Stimulated activated CD4-positive, alpha-beta T cell treated with anti-CD3 and anti-CD28 coated beads, Interleukin-1b, Interleukin-23, amount 100 ng/mL, for 24 hours (primary cell): ENCODE measurements at places on chromosomes 12 and 14.

DNA sequence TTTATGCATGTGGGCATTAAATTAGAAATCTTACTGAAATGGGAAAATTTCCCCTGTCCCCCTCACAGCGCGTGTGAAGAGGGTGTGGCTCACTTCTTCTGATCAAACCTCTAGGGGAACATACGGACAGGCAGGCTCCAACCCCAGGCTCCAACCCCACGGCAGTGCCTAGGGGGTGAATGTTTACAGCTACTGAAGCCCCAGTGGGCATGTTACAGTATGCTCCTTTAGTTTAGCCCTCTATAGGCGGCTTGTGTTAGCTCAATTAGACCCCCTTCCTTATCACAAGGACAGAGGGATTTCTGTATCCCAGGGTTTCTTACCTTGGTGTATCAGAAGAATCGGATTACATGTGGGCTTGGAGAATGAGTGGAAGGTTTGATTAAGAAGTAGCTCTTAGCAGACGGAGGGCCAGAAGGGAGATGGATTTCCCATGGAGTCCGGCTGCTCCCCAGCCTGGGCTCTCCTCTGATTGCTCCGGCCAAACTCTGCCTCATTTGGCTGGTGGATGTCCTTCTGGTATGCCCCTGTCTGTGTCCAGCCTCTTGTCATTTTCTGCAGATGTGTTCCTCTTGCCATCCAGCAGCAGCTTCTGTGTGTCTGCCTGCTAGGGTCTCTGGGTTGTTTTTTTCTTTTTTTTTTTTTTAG lies 223.7 kb downstream of the TMTC2 start:
- DNase-seq = no peak

GRCh38 chr14:32702562-32702961 lies 236.1 kb upstream of the NPAS3 start:
- DNase-seq = no peak

GRCh38 chr14:67514650-67515385 lies 18.3 kb upstream of the PLEKHH1 start:
- no peak for DNase-seq

GRCh38 chr12:122793685-122794106 lies 19.3 kb downstream of the CCDC62 start:
- no peak for DNase-seq

- no peak for DNase-seq
Observed at GRCh38 chr12:111596985-111597830, 1.9 kb downstream of the ATXN2 start.

DNA sequence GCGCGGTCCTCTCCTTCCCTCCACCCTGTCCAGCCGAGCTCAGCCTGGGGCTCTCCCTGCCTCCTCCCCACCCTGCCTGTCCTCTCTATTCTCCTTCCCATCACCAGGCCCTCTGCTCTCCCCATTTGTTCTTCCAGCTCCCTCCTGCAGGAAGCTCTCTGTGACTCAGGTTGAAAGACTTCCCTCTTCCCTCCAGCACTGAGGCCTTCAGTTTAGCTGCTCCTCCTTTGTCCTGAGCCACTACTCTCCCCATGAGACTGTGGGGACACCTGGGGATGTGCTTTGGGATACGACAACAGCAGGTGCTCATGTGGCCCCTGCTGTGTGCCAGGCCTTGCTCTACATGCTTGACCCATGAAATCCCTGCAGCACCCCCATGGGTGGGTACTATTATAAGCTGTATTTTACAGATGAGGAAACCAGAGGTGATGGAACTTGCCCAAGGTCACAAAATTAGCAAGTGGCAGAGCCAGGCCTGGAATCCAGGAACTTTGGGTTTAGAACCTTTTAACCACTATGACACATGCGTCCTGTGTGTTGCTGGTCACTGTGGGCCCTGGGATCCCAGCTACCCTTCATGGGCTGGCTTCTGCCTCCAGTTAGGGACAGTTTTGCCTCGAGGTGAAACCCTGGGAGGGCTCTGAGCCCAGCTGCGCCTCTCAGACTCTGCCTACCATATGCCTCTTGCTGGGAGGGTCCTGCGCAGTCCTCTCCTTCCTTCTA lies 5.5 kb downstream of the KRT80 start:
- DNase-seq = no peak

DNA sequence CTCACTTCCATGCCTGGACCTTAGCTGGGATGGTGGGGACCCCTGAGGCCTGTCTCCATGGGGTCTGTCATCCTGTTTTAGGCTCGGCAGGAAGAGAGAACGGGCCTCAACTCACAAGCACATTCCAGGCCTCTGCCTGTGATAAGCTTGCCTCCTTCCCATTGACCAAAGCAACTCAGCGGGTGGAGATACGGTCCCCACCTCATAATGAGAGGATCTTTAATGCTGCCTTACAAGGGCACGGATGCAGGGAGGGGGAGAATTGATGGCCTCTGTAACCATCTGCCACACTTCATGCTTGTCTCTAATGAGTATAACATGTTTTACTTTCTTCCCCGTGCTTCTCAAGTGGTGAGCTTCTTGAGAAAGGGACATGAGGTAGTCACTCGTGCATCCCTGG lies 50.0 kb downstream of the GLT1D1 start:
- no peak for DNase-seq

DNA sequence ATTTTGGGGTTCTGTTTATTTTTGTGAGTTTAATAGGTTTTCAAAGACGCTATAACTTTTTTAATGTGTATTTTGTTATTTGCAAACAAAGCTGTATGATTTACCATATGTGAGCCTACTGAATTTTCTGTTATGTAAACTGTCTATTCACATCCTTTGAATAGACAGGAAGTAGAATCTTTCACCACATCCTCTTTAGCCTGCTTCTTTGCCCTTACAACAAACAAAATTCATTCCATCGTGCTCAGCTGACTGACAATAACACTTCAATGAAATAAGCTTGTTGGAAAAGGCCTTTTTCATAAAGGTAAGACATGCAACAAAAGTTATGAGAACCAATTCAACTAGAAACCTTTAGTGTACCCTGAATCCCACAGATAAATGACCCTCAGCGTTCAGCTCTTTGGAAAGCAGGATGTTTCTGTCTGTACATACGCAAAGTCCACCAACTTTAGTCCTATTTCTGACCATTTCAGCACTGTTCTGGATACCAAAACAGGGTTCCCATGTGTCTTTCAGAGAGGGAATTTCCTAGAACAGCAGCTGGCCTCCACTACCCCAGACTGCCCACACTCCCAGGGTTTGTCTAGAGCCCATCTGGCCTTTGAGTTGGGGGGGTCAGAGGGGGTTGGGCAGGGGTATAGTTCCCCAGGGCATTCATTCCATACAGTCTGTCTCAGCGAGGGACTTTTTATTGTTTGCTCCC lies 71.3 kb downstream of the DUSP6 start:
- DNase-seq = no peak

GRCh38 chr14:47466916-47467315 lies 208.5 kb downstream of the MDGA2 start:
- no peak for DNase-seq

GRCh38 chr12:7642287-7642686 lies 23.4 kb downstream of the APOBEC1 start:
- no peak for DNase-seq

DNA sequence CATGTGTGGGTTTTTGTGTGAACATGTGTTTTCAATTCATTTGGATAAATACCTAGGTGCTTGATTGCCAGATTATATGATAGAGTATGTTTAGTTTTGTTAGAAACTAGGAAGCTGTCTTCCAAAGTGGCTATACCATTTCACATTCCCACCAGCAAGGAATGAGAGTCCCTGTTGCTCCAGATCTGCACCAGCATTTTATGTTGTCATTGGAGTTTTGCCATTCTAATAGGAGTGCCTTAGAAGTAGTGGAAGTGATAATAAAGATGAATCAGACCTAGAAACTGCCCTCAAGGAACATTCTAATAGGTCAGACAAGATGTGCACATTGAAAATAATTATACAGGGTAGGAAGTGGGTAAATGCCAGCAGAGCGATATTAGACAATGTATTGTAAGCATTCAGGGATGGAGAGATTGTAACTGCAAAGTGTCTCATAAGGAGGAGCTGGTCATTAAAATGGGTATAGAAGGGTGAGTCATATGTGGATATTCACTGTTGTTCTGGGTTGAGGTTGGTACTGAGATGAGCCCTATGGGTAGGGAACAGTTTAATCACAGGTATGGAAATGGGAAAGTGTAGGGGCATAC lies 71.4 kb downstream of the MNAT1 start:
- no peak for DNase-seq

GRCh38 chr12:29270446-29270845 lies 110.5 kb downstream of the ERGIC2 start:
- DNase-seq = no peak

- no peak for DNase-seq
Observed at GRCh38 chr12:47763481-47764346, 5.0 kb upstream of the RAPGEF3 start.

- no peak for DNase-seq
Observed at GRCh38 chr12:54193434-54193833, 4.6 kb upstream of the SMUG1 start.

GRCh38 chr14:51258788-51259187 lies 18.7 kb downstream of the TMX1 start:
- DNase-seq = no peak

GRCh38 chr12:93892423-93893268 lies 215.5 kb downstream of the CRADD start:
- DNase-seq = no peak

DNA sequence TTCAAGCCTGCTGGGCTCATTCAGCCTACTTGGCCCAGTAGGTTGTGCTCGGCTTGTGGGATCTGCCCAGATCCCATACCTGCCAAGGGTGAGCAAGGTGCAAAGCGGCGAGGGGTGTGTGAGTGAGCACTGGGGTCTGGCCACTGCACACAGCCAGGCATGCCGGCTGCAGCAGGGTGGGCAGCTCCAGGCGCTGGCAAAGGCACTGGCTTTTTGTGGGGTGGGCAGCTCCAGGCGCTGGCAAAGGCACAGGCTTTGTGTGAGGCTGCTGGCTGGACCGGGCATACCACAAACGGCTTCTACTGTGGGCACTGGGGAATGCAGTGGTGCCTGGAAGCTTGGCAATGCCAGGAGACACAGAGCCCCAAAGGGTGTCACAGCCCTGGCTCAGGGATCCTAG lies 137.4 kb downstream of the SLC16A7 start:
- DNase-seq = no peak

DNA sequence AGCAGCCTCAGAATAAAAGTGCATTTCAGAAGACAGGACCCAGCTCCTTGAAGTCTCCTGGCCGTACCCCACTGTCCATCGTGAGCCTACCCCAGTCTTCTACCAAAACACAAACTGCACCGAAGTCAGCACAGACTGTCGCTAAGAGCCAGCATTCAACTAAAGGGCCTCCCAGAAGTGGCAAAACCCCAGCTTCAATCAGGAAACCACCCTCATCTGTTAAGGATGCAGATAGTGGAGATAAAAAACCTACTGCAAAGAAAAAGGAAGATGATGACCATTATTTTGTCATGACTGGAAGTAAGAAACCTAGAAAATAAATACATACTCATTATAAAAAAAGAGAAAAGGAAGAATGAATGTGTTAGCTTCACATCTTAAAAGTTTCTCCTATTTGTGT lies 51.1 kb downstream of the GAS2L3 start:
- DNase-seq = no peak

DNA sequence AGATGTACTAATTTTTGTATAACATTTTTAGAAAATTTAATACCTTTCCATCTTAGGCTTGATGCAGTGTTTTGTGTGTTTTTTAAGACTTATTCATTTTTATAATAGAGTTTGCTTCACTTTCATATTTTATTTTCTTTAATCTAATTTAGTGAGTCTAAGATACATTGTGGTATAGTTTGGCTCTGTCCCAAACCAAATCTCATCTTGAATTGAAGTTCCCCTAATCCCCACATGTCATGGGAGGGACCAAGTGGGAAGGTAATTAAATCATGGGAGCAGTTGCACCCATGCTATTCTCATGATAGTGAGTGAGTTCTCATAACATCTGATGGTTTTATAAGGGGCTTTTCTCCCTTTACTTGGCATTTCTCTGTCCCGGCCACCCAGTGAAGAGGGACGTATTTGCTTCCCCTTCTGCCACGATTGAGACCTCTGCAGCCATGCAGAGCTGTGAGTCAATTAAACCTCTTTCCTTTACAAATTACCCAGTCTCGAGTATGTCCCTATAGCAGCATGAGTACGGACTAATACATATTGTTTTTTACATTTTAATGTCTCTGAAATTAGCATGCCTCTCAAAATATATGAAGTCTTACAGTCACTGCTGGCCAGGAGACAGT lies 34.9 kb downstream of the GABARAPL1 start:
- DNase-seq = no peak

GRCh38 chr14:76603713-76604112 lies 157.6 kb upstream of the VASH1 start:
- DNase-seq = no peak

DNA sequence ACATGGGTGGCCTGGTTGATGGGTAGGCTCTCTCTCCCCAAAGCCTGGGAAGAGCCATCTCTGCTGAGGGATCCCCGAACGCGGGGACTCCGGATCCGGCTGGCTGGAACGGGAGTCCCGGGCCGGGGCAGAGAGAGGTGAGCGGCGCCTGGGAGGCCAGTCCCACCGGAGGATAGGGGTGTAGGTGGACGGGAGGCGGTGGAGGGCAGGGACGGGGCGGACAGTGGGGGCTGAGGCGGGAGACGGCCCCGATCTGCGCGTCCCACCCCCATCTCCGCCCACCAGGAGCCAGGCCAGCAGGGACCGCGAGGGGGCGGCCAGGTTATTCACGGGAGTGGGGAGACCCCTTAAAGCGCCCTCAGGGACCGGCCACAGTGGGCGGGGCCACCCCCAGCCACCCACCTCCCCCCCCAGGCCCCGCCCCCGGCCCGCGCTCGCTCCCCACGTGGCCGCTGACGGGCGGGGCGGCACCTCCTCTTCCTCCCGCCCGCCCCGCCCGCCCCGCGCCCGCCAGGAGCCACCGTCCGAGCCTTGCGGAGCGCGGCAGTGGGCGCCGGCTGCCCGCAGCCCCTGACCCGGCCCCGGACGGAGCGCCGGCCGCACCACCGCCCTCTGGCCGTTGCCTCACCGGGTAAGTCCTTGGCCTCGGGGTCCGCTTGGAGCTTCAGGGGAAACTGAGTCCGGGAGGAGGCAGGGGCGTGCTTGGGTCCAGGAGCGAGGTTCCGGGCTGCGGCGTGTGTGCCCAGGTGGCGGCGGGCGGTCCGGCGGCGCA lies at the start of gene INF2:
Gene INF2, plus strand, starts transcription at position 510 of the 772 bp plus-strand sequence. CDS start 11,748 bp downstream, outside the sequence.
- DNase-seq = no peak

DNA sequence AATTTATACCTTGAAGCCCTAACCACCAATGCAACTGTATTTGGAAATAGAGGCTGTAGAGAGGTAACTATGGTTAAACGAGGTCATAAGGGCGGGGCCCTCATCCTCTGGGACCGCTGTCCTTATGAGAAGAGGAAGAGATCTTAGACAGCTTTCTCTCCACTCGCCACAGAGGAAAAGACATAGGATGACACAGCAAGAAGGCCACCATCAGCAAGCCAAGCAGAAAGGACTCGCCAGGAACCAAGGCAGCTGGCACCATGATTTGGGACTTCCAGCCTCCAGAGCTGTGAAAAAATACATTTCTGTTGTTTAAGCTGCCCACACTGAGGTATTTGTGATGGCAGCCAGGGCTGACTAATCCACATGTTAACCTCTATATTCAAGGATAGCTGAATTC lies 30.4 kb upstream of the BCAT1 start:
- DNase-seq = no peak

- no peak for DNase-seq
Observed at GRCh38 chr14:52079239-52079959, 10.5 kb upstream of the NID2 start.
